ENCODE measurements at places on chromosomes 3 and 15.

DNA sequence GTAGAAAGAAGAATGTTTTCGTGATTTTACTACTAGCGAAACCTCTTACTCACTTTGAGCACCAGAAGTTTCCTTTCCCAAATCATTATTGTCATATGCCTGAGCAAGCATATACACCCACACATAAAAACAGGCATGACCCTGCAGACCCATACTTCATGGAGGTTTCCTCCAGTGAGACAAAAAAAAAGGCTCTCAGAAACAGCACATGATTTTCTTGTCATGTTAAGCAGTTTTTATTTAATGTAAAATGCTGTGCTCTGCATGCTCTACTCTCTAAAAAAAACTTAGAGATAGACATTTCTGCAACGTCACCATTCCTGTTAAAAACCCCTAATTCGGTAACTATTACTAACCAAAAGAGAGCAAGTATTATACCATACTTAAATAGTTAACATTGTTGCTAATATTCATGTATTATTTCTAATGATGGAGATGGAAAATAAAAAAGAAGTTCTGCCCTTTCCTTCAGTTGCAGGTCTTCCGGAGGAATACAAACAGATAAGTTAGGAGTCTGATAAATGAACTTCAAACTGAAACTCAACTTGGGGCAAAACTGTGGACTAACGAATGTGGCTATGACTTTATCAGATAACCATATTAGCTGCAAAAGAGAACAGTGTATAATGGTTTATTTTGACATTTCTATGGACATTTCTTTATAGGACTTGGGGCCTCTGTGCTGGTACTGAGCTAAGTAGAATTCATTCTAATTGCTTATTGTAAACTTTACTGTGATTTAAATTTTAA lies 15.9 kb downstream of the CD200R1 start:
- H3K36me3 ChIP-seq: no peaks in the 10 kb centered on the region
- no peak overlapping the region for H3K27ac ChIP-seq
- no peaks in the 10 kb centered on the region for H3K4me1 ChIP-seq
- no peak overlapping the region for H3K4me3 ChIP-seq

- DNase-seq: no peak
- H3K27ac ChIP-seq: no peak overlapping the region
- H3K4me3 ChIP-seq: no peak overlapping the region
- no peaks in the 10 kb centered on the region for H3K4me1 ChIP-seq
These were observed 86.8 kb downstream of the CHRNA7 start for GRCh38 chr15:32117122-32117521.

GRCh38 chr3:53104762-53105161 lies 25.5 kb downstream of the RFT1 start:
- H3K36me3 ChIP-seq: peaks cover 6% of the 10 kb centered on the region
- H3K27ac ChIP-seq: no peak overlapping the region
- no peaks in the 10 kb centered on the region for H3K27me3 ChIP-seq
- no peak overlapping the region for H3K4me3 ChIP-seq

DNA sequence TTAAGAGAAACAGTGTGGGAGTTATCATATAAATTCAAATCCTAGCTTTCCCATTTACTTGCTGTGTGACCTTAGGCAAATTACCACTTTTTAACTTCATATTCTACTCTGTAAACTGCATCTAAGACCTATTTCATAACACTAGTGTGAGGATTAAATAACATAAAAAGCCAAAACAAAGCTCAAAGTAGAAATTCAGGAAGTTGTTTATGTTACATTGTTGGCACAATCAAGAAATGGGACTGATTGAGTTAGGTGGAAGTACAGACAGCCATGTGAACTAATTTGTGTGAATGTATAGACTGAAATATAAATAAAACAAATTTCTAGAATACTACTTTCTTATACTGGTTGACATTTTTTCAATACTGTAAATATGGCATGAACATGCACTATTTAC lies 131.7 kb downstream of the STAG1 start:
- no peak overlapping the region for H3K4me3 ChIP-seq
- H3K36me3 ChIP-seq: no peaks in the 10 kb centered on the region
- no peaks in the 10 kb centered on the region for H3K4me1 ChIP-seq
- no peak overlapping the region for H3K27ac ChIP-seq
- H3K27me3 ChIP-seq: no peaks in the 10 kb centered on the region
- DNase-seq: no peak

DNA sequence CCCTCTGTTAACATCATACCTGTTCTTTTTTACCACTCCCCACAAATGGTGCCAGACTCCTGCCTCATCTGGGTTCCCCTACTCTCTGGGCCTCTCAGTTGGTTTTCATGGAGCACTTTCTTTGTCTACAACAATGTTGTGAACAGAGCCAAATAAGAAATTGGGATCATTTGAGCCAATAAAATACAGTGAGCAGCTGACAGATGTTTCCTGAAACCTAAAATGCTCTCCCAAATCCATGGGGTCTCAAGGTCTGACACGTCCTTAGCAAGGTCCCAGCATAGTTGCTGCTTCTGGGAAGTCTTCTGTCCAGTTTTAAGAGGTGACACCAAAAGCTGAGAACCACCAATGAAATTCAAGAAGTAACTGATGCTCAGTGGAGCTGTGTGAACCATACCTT lies 1.7 kb downstream of the NMNAT3 start:
- no peak for DNase-seq
- no peaks in the 10 kb centered on the region for H3K36me3 ChIP-seq
- no peak overlapping the region for H3K27ac ChIP-seq
- peaks cover 6% of the 10 kb centered on the region for H3K4me1 ChIP-seq
- peaks cover 14% of the 10 kb centered on the region for H3K27me3 ChIP-seq

GRCh38 chr3:190486533-190486864 lies 27.4 kb upstream of the IL1RAP start:
- H3K27ac ChIP-seq: no peak overlapping the region
- DNase-seq: no peak
- no peaks in the 10 kb centered on the region for H3K27me3 ChIP-seq
- H3K4me1 ChIP-seq: peaks cover 2% of the 10 kb centered on the region
- no peaks in the 10 kb centered on the region for H3K36me3 ChIP-seq
- no peak overlapping the region for H3K4me3 ChIP-seq

DNA sequence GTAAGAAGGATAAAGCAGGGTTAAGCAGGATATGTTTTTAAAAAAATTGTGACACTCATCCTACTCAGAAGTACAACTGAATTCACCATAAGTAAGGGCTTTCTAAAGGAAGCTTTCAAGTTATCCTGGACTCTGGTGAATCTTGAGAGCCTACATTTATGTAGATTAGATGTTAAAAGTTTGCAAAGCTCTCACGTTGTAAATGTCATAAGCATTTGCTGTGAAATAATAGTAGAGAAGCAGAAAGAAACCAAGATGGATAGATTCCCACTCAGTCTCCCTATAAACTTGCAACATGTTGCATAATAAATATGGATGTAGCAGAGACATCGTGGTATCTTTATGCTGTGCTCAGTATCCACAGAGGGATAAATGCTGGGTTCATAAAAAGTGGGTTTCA lies 77.0 kb downstream of the LRRC3B start:
- H3K4me3 ChIP-seq: no peak overlapping the region
- DNase-seq: no peak
- no peak overlapping the region for H3K27ac ChIP-seq
- no peaks in the 10 kb centered on the region for H3K36me3 ChIP-seq
- H3K4me1 ChIP-seq: no peaks in the 10 kb centered on the region
- no peaks in the 10 kb centered on the region for H3K27me3 ChIP-seq

- no peak for DNase-seq
- H3K4me3 ChIP-seq: no peak overlapping the region
- no peaks in the 10 kb centered on the region for H3K27me3 ChIP-seq
- no peak overlapping the region for H3K27ac ChIP-seq
- no peaks in the 10 kb centered on the region for H3K36me3 ChIP-seq
- H3K4me1 ChIP-seq: 0 out of 2 replicates have a peak, but pooled peaks cover 2% of the 10 kb centered on the region
These were observed 34.6 kb downstream of the TNFAIP8L3 start for GRCh38 chr15:51060030-51060673.

GRCh38 chr3:131711114-131711768 lies 208.5 kb upstream of the MRPL3 start:
- no peak for DNase-seq
- H3K4me3 ChIP-seq: no peak overlapping the region
- H3K27ac ChIP-seq: no peak overlapping the region
- H3K36me3 ChIP-seq: no peaks in the 10 kb centered on the region
- no peaks in the 10 kb centered on the region for H3K4me1 ChIP-seq
- H3K27me3 ChIP-seq: no peaks in the 10 kb centered on the region

DNA sequence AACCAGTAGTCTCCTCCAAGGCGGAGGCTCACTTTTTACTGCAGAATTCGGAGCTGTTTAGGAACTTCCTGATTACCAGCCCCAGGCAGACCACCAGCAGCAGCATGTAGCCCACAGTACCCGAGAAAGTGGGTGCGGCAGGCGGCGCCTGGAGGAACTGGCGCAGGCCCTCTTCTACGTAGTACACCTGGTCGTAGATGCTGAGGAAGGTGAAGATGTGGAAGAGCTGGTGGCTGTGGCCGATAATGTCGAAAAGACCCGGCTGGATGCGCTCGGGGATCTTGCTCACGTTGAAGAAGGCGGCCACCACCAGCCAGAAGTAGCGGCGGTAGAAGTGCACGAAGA lies 1.3 kb downstream of the PAQR9 start:
- no peak for DNase-seq
- H3K4me3 ChIP-seq: no peak overlapping the region
- peaks cover 5% of the 10 kb centered on the region for H3K4me1 ChIP-seq
- no peaks in the 10 kb centered on the region for H3K36me3 ChIP-seq
- no peak overlapping the region for H3K27ac ChIP-seq

- DNase-seq: no peak
- H3K27ac ChIP-seq: no peak overlapping the region
- no peaks in the 10 kb centered on the region for H3K27me3 ChIP-seq
- H3K4me3 ChIP-seq: no peak overlapping the region
- H3K36me3 ChIP-seq: no peaks in the 10 kb centered on the region
- no peaks in the 10 kb centered on the region for H3K4me1 ChIP-seq
These were observed 10.9 kb downstream of the MYL3 start for GRCh38 chr3:46852334-46852720.

GRCh38 chr3:40691452-40691861 lies 166.7 kb downstream of the ZNF621 start:
- H3K36me3 ChIP-seq: no peaks in the 10 kb centered on the region
- no peaks in the 10 kb centered on the region for H3K4me1 ChIP-seq
- no peaks in the 10 kb centered on the region for H3K27me3 ChIP-seq
- DNase-seq: no peak
- H3K4me3 ChIP-seq: no peak overlapping the region

DNA sequence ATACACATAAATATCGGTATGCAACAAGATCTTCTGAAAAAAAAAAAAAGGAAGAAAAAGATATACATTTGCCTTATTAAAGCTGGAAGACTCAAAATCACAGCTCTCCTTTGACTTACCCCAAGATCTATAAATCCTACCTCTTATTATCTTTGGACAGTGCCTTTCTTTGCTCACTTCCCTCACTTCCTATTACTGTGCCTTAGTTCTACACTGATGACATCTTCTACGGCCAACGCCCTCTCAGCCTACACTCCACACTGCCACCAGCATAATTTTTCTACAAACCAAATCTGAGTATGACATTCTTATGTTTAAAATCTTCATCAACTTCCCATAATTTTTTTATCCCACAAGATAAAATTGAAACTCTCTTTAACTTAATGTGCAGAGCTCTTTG lies 137.1 kb downstream of the VPS13C start:
- no peaks in the 10 kb centered on the region for H3K4me1 ChIP-seq
- no peak overlapping the region for H3K27ac ChIP-seq
- H3K4me3 ChIP-seq: no peak overlapping the region
- no peak for DNase-seq
- no peaks in the 10 kb centered on the region for H3K36me3 ChIP-seq

GRCh38 chr3:123158899-123159390 lies 42.8 kb upstream of the SEC22A start:
- no peak overlapping the region for H3K27ac ChIP-seq
- H3K4me3 ChIP-seq: no peak overlapping the region
- no peak for DNase-seq

- H3K27ac ChIP-seq: no peak overlapping the region
- no peaks in the 10 kb centered on the region for H3K27me3 ChIP-seq
- no peaks in the 10 kb centered on the region for H3K4me1 ChIP-seq
- no peak overlapping the region for H3K4me3 ChIP-seq
These were observed 18.2 kb downstream of the APBA2 start for GRCh38 chr15:28904003-28904402.

DNA sequence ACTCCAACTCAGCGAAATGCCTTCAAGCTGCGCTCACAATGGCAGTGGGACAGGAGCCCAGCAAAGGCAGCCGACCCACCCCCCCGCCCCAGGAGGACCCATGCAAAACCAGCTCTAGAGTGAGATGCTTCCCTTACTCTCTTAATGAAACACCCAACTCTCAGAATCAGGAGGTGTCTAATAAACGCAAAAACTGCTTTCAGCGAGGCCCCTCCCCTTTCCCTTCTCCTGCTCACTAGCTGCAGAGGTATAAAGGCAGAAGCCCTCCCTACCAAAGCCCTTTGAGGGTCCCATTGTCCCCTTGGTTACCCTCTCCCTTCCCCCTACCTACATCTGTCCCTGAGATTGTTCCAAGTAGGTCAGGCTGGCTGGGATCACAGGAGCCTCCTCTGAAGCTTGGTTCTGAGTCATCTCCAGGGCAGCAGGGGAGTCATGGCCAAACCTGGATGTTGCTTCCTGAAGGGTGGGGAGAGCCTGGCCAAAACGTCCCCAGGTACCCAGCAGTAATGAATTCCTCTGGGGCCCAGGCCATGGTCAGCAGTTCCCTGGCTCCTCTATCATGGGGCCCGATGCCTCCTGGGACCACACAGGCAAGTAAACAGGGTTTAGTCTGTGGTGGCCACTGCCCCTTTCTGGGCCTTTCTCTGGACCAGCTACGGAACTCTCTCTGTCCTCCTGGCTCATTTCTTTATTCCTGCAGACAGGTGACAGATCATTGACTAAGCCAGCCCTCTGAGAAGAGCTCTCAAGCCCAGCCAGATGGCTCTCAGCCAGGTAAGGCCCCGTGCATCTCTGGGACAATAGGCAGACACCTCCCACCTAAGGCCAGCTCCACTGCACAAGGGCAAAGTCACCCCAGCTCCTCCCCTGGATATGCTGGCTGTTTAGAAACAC lies 8.6 kb downstream of the KLHL25 start:
- H3K27me3 ChIP-seq: no peaks in the 10 kb centered on the region
- H3K27ac ChIP-seq: no peak overlapping the region
- DNase-seq: no peak
- peaks cover 11% of the 10 kb centered on the region for H3K4me1 ChIP-seq
- H3K4me3 ChIP-seq: no peak overlapping the region

DNA sequence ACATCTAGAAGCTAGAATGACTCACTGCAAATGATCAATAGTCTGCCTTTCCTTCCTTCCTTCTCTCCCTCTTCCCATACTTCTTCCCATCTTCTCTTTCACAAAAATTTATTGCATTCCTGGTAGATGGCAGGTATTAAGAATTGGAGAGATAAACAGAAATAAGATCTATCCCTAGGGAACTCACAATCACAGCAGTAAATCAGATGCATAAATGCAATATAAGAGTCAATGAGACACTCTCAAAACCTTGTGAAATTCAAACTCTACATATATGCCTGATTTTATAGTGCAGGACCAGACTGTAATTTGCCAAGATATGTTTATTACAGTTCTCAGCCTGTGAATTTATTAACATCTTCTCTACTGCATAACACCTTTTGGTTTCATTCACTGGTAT lies 78.3 kb upstream of the ARL6 start:
- no peak overlapping the region for H3K27ac ChIP-seq
- H3K4me1 ChIP-seq: no peaks in the 10 kb centered on the region

Data from iPS DF 6.9 (cell line).